ENCODE measurements at places on chromosomes 7 and 10.

- no peak for DNase-seq
Observed at GRCh38 chr10:19252531-19252930, 203.9 kb downstream of the MALRD1 start.

GRCh38 chr7:29332875-29333855 is 138.6 kb downstream of the CHN2 start:
- DNase-seq = peak; percentile 48

DNA sequence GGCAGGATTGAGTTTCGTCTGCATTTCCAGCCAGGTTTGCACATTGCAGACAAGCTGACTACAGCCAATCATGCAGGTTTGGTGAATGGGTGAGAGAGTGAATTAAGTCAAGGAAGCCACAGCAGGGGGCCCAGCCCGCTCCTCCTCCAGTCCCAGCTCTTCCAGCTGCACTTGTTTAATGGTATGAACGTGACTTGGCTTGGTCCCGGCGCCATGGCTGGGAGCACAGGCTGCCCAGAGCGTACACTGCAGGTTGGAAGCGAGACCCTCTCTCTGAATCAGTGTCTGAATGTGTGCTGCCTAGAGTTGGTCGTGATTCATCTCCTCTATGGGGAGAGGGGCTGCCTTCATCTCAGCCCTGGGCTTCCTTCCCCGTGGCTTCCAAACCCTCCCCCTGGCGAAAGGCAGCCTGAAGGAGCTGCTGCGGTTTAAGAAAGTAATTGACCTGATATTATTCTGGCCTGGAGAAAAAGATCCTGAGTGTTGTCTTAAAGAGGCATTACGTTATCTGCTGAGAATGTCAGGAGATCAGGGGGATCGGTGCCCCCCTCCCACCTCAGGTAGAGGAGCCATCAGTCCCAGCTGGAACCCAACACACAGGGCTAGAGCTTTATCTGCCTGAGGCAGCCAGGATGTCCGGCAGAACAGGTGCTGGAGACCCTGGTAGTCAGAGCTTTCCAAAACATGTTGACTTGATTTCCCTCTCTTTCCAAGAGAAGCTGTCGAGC is 132.1 kb downstream of the COL26A1 start:
- DNase-seq = no peak

DNA sequence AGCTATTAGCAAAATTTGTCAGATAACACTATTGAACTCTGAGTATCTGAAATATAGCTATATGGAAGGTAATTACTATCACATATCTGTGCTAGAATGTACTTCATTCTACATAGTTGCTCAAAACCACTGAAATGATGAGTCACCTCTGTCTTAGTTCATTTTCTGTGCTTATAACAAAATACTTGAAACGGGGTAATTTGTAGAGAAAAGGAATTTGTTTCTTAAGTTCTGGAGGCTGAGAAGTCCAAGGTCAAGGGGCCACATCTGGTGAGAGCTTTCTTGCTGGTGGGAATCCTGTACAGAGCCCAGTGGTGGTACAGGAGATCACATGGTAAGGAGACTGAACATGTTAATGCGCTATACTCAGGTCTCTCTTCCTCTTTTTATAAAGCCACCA is 41.9 kb upstream of the TNKS2 start:
- no peak for DNase-seq

DNA sequence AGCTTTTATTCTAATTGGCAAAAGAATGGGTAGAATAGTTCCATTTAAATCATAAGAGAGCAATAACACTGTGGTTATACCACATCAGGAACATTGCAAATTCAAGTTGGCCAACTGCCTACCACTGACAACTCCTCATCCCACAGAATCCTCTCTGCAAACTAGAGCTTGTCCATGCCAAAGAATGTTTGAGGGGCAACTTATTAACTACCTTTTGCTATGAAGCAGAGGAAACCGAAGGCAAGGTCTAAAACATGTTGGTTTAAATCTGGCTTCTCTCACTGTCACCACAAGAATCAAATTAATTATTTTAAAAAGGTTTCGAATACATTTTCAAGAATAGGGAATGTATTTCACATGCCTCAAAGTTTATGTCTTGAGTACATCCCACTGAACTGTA is 36.0 kb downstream of the RHOBTB1 start:
- no peak for DNase-seq

- no peak for DNase-seq
Observed at GRCh38 chr7:91553410-91553895, 289.2 kb downstream of the FZD1 start.

DNA sequence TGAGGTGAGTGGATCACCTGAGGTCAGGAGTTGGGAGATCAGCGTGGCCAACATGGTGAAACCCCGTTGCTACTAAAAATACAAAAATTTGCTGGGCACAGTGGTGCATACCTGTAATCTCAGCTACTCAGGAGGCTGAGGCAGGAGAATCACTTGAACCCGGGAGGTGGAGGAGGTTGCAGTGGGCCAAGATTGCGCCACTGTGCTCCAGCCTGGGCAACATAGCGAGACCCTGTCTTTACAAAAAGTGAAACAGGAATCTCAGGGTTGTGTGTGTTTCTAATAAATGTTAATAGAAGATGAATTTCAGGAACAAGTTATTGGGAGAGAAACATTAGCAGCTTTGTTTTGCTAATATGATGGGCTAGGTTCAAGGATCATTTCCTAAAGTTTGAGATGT is 19.9 kb downstream of the PPP2R2D start:
- DNase-seq = no peak

DNA sequence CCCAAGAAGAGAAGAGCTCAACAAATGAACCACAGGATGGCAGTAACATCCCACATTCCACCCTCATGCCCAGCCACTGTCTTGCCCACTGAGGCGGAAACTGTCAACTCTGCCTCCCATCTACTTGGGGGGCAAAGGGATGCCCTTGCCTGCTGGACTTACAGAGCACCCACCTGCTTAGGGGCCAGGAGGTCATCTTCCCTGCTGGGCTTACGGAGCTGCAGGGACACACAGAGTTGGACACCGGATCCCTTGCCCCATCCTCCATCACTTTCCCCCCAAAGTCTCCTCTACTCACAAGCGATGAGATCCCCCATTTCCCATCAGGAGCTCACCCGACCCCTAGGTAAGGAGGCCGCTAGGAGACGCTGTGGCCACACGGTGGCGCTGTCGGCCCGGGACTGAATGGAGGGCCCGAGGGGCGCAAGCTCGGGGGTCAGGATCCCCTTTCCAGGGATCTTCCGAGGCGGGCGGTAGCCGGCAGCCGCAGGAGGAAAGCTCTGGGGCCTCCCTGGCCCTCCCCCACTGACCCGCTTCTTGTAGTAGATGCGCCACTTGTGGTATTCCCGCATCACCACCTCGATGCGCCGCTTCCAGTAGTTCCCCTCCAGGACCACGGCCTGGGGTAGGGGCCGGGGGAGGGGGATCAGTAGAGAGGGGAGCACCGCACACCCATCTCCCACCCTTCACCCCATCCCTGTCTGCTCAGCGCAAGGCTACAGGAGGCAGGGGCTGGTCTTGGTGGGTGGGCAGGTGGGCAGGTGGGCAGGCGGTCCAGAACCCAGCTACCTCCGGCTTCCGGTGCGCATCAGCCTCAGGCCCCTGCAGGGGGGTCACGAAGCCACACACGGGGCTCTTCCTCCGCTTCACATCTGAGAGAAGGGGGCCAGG is 17.3 kb downstream of the MLXIPL start:
- peak; percentile 54 for DNase-seq

- no peak for DNase-seq
Observed at GRCh38 chr7:47482013-47482875, 99.7 kb downstream of the TNS3 start.

DNA sequence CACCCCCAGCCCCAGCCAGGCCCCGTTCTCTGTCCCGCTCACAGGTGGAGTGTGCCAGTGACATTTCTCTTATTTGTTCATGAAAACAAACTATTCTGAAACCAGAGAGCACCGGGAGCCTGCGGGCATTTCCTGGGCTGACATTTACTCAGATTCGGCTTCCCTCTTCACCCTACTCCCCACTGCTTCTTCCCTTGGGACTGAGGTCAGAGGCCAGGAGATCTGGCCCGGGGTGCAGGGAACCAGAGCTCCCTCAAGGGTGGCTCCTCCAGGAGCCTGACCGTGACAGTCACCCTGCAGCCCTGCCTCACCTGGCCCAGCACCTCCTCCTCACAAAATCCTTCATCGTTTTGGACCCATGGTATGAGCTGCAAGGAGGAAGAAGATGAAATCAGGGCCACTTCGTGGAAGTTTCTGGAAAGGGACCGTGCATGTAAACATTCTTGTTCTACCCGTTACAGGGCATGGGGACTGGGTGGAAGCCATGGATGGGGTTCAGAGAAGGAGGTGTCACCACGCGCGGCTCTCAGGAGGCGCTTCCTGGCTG is 12.2 kb downstream of the BHLHA15 start:
- no peak for DNase-seq

GRCh38 chr10:132994185-132994796 is 51.9 kb upstream of the CFAP46 start:
- no peak for DNase-seq

DNA sequence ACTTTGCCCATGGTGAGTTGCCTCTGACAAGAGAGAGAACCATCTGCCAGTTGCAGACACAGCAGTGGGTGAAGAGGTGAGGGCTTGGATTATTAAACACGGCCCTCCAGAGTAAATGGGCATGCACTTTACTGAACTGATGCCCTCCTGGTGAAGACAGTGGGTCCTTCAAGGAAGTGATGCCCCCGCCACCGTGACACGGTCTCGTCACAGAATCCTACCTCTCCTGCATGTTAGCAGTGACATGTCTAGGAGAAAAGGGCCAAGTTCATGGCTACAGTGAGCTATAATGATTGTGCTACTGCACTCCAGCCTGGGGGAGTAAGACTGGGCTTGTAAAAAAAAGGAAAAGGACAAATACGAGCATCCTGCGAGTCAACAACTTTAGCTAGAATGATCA is 2.4 kb downstream of the BNIP3 start:
- DNase-seq = no peak

DNA sequence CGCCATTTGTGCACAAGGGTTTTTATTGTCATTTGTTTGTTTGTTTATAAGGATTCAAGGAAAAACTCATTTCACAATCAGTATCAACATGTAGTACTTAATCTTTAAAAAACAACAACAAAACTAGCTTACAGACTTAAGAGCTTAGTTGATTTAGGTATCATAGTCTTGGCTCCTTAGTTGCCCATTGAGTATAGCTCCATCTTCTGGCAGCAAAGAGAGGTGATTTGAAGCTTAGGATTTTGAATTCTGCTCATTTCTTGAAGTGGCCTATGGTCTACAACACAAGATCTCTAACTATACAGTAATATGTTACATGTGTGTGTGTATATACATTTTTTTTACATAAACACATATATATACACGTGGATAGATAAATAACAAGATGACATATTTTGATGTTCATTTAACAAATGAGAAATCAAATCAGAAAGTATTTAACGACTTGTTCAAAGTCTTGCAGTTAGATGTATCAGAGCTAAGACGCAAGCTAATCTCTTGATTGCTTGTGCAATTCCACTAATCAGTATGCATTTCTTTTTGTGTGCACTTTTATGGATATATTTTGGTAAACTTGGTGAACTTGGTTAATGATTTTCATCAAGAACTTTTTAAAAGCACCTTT is 307.3 kb downstream of the CAMK1D start:
- DNase-seq = no peak

GRCh38 chr7:51045319-51046102 is 262.8 kb upstream of the GRB10 start:
- DNase-seq = no peak

GRCh38 chr10:92087750-92088395 is 164.3 kb downstream of the BTAF1 start:
- peak; percentile 85 for DNase-seq

DNA sequence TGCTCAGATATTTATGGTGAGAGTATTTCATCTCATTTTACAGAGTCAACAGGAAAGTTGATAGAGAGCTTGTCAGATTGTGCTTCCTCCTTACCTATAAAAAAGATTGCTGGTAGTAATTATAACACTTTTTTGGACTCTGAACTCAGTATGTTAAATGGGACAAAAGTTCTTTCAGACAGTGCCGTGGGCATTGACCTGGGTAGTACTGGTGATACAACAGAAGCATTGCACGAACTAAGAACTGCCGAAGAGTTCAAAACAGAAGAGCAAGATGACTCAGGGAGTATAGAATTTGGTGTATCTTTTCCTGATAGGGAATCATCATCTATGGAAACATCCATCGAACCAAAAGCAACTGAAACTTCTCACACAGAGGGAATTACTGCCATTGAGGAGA is 58.6 kb downstream of the LOXL4 start:
- DNase-seq = no peak

DNA sequence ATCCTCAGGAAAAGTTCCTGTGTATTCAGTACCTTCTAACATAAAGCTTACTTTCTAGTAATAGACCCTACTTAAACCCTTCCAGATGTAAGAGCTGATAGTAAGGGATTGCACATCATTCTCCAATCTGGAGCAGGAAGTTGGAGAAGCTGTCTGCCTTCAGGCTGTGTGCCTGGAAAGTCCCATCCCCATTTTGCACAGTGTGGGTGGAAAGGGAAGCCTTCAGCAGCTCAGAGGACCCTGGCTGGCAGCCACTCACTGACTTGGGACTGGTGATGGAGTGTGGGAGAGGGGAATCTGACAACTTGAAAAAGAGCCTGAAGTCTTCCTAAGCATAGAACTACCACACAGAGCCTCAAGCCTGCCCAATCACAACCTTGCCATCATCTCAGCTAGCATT is 164.1 kb upstream of the ADO start:
- DNase-seq = no peak

DNA sequence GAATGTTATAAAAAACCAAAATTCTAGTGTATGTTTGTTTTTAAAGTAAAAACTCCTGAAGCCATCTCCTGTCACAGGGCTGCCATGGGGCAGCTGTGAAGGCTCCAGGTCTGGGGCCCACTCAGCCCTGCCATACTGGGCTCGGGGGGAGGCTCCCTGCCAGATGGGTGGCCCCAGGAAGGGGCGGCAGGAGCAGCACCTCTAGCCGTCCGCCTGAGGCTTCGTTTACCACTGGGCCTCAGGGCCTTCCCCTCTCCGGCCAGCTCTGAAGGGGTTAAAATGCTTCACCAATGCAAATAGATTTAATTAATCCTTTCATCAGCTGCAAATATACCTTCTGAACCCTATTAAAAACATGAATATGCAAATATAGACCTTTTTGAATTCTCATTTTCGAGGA is 139.0 kb downstream of the ELFN1 start:
- no peak for DNase-seq

- DNase-seq = no peak
Observed at GRCh38 chr10:14362104-14362503, 31.4 kb upstream of the FRMD4A start.

- DNase-seq = no peak
Observed at GRCh38 chr7:125423458-125424155, 494.0 kb upstream of the POT1 start.

All from Ammon's horn (tissue), 1 donor.